ENCODE measurements at places on chromosomes 6 and 20. TPM values are rescaled to one million over a fixed set of nuclear protein-coding genes. Genes with fewer than 3 reads are reported as not detected.

The IL17F gene
- 6.2 TPM for total RNA-seq

The MDFI gene
- not detected for total RNA-seq

The RAET1E gene
- 0.11 TPM for total RNA-seq

The CCN6 gene
- total RNA-seq = not detected

The RPP40 gene
- total RNA-seq = 6.0 TPM

The SLC26A8 gene
- not detected for total RNA-seq

The CAP2 gene
- total RNA-seq = not detected

The HRH3 gene
- not detected for total RNA-seq

The PTGIS gene
- total RNA-seq = 1.0 TPM

The DEFB129 gene
- not detected for total RNA-seq

The CPNE5 gene
- 3.0 TPM for total RNA-seq

The ZFP64 gene
- 16.8 TPM for total RNA-seq

The SLC17A1 gene
- total RNA-seq = not detected

The BMP7 gene
- total RNA-seq = not detected

The SLC13A3 gene
- total RNA-seq = not detected

The SLC22A3 gene
- total RNA-seq = not detected

The PRKN gene
- total RNA-seq = 4.1 TPM

The ADAM33 gene
- not detected for total RNA-seq

The CCND3 gene
- 723 TPM for total RNA-seq

The TRIM15 gene
- 1.6 TPM for total RNA-seq

The MYL9 gene
- total RNA-seq = 0.57 TPM

The NRN1 gene
- total RNA-seq = 25.1 TPM

The TCF21 gene
- not detected for total RNA-seq

The OPN5 gene
- not detected for total RNA-seq

The EYA4 gene
- total RNA-seq = not detected

The PXMP4 gene
- total RNA-seq = 10.3 TPM

The OR12D3 gene
- total RNA-seq = not detected

The SIRPB1 gene
- 0.99 TPM for total RNA-seq

The ZSCAN16 gene
- 3.5 TPM for total RNA-seq

The MYLK2 gene
- total RNA-seq = 0.31 TPM

The ACTL10 gene
- 2.4 TPM for total RNA-seq

The CNR1 gene
- total RNA-seq = not detected

The GNMT gene
- total RNA-seq = 0.54 TPM

The ZNF831 gene
- 12.7 TPM for total RNA-seq

The CPXM1 gene
- total RNA-seq = 1.1 TPM

The CLPSL1 gene
- total RNA-seq = not detected

The LY6G5B gene
- 26.5 TPM for total RNA-seq

The SLC35F1 gene
- not detected for total RNA-seq

The CTSZ gene
- 36.3 TPM for total RNA-seq

The SLC22A23 gene
- total RNA-seq = 0.72 TPM

The C20orf144 gene
- total RNA-seq = 0.23 TPM

The BTNL2 gene
- total RNA-seq = not detected

The HLA-DMB gene
- 4.5 TPM for total RNA-seq

The CDK19 gene
- 17.9 TPM for total RNA-seq

The PNPLA1 gene
- not detected for total RNA-seq

The PSORS1C2 gene
- not detected for total RNA-seq

The GJA1 gene
- 0.16 TPM for total RNA-seq

The RBL1 gene
- total RNA-seq = 43.6 TPM

The ATXN1 gene
- 21.6 TPM for total RNA-seq

The MYLIP gene
- 10.9 TPM for total RNA-seq

The SNAP25 gene
- total RNA-seq = 0.12 TPM

The REM1 gene
- not detected for total RNA-seq

The ATP6V1G2 gene
- total RNA-seq = 7.4 TPM

The PRL gene
- total RNA-seq = not detected

The C6orf89 gene
- 31.9 TPM for total RNA-seq

The RNF182 gene
- total RNA-seq = not detected

The FAXC gene
- not detected for total RNA-seq

The DLL1 gene
- 1.1 TPM for total RNA-seq

Data from activated naive CD4-positive, alpha-beta T cell treated with anti-CD3 and anti-CD28 coated beads, Interleukin-2, amount 50 U/mL, for 72 hours (primary cell).